ENCODE measurements at places on chromosomes 5 and 9.

GRCh38 chr9:114538241-114538640, 33.0 kb upstream of the WHRN start:
- no peak for DNase-seq

- DNase-seq, result no peak
Observed at GRCh38 chr9:3868012-3868411, 342.2 kb upstream of the RFX3 start.

DNA sequence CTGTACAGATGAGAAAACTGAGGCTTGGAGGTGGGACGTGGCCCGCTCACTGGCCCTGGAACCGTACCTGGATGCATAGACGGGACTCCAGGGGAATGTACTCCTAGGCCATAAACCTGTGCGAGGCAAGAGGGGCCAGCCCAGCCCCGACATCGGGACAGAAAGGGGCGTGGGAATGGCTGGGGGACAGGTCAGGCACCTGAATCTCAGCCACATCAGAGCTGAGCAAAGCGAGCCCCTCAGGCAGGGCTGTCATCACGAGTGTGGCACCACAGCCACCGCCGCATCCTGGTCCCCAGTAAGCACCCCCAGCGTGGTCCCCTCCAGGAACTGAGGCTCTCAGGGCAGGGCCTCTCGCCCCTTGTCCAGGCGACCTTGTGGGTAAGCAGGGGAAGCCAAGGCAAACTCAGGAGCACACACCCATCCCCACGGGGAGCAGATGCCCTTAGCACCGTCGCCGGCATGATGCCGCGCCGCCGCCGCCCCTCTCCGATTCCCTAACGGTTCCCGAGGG, 16.5 kb downstream of the NACC2 start:
- no peak for DNase-seq

DNA sequence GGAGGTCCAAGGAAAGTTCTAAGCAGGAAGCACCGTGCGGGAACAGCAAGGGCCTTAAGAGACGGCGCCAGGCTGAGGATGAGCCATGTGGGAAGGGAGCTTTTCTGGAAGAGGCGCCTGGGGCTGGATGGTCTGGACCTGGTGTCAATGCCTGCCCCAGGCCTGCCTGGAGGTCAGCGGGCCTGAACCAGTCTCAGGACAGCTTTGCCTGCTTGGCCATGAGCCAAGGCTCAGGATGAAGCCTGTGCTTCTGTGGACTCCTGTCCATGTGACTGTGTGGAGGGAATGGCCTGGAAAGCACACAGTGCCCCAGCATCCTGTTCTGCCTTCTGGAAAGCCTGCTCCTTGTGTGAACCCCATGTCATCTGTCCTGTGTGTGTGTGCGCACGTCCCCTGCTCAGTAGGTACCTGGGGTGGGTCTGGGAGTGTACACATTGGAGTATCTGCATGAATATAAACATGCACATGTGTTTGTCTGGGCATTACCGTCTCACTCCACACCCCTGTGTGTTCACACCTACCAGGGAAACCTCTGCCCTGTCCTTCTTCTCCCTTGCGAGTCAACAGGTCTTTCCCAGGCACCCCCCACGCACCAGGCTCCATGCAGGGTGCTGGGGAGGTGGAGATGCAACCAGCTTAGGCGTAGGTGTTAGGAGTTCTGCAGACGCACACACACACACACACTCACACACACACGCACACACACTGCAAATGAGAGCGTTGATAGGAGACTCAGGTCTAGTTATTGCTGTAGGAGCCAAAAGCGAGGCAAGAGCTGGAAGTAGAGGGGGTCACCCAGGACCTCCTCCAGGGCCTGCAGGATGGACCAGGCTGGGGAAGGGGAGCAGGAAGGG, 24.8 kb downstream of the DAB2IP start:
- DNase-seq, result no peak

GRCh38 chr5:101535626-101536025, 632.5 kb upstream of the ST8SIA4 start:
- DNase-seq, result no peak

- DNase-seq, result no peak
Observed at GRCh38 chr5:144945503-144945902, 774.8 kb downstream of the KCTD16 start.

DNA sequence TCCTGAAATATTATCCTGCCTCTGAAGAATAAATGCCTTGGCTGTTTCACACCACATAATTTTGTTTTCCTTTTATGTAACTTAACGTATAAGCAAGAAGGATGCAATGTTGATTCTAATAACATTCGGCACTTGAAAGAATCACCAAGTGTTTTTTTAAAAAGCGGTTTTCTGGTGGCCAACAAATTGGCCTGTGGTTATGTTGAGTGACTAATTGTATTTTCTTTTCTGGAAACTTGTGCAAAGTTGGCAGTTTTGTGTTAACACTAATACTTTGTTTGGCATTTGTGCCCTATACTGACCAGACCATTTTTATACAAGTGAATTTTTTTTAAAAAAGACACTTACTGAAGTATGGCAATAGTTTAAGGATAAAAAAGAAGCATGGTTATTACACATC, 452.7 kb downstream of the BNC2 start:
- DNase-seq, result no peak

DNA sequence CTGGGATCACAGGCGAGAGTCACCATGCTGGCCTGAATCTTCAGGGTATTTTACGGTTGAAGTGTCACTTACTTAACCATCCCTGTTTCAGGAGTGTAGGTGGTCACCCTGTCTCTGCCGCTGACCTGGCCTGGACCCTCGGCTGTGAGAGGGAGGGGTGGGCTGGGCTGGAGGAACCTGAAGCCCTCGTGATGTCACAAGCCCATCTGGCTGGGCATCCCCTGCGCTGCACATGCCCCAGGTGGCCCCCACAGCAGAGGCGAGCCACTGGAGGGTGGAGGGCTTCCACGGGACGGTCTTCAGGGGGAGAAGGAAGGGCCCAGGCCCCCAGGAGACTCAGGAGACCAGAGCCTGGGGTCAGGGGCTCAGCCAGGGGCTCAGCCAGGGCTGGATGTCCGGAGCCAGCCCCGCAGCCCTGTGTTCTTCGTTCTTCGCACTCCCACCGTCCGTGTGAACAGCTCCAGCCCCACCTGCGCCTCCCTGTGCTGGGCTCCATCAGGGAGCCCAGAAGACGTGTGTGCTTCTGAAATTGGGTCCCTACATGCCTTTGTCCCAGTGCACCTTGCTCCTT, 7.6 kb upstream of the AHRR start:
- DNase-seq, result no peak

DNA sequence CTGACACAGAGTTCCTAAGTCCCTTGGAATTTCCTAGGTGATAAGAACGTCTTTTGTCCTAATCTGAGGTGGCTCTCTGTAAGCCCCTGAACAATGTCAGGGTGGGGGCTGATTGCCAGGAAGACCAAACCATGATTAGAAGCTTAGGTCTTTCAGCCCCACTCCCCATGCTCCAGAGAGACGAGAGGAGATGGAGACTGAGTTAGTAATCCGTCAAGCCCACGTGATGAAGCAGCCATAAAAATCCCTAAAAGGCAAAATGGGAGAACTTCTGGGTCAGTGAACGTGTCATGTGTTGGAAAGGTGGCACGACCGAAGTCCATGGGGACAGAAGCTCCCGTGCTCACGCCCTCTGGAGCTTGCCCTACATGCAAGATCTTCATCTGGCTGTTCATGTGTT, 85.6 kb downstream of the RAD23B start:
- no peak for DNase-seq

GRCh38 chr5:133754575-133755169, 142.3 kb upstream of the FSTL4 start:
- peak; percentile 7 for DNase-seq

- DNase-seq, result no peak
Observed at GRCh38 chr5:142830241-142831008, 60.2 kb downstream of the ARHGAP26 start.

- peak; percentile 14 for DNase-seq
Observed at GRCh38 chr9:32251539-32251938, 132.9 kb upstream of the ACO1 start.

DNA sequence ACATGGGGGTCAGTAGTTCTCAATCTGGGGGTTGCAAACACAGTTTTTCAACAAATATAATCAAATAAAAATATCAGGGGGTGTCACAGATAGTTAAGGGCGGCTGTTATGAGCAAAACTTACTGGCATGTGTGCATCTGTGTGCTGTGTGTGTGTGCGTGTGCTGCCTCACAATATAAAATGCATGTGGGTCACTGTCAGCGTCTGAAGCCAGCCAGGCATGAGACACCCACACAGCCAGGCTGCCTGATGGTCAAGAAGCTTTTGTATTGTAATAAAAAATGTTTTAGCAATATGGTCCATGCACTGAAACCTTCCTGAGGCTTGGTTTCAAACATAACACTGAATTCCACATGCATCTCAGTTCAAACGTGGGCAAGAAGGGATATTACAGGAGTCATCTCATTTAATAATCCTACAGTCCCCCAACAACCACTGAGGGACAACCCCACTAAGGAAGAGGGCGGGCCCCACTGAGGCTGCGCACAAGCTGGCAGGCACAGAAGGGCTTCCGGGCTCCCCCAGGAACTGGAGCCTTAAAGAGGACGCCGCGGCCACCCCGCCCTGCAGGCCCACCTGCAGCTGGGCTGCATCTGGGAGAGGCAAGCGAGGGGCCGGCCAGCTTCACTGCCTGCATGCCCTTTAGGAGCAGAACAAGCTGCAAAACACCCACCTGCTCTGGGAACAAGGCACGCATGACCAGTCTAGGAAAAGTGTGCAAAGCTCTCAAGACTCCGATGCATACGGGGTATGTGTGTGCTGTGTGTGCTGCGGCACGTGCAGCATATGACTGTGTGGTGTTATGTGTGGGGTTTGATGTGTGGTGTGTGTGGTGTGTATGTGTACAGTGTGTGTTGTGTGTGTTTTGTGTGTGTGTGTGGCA, 14.1 kb downstream of the SEMA4D start:
- DNase-seq, result no peak

GRCh38 chr9:135051316-135052038, 36.0 kb upstream of the OLFM1 start:
- no peak for DNase-seq

GRCh38 chr9:130185490-130186031, 13.4 kb downstream of the NCS1 start:
- no peak for DNase-seq

DNA sequence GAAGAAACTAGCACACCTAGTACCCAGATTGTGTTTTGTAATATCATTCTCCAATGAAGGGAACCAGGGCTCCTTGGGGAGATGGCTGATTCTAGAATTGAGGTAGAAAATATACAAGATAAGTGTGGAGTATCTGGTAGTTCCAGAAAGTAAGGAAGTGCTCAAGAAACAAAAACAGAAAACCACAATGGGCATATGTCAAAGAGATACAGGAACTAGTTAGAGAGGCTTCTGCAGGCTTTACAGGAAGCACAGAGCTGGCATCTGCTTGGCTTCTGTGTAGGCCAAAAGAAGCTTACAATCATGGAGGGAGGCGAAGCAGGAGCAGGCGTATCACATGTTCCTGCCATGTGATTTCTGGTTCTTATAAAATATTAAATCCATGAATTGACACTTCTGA, 105.7 kb upstream of the TMEM161B start:
- no peak for DNase-seq

DNA sequence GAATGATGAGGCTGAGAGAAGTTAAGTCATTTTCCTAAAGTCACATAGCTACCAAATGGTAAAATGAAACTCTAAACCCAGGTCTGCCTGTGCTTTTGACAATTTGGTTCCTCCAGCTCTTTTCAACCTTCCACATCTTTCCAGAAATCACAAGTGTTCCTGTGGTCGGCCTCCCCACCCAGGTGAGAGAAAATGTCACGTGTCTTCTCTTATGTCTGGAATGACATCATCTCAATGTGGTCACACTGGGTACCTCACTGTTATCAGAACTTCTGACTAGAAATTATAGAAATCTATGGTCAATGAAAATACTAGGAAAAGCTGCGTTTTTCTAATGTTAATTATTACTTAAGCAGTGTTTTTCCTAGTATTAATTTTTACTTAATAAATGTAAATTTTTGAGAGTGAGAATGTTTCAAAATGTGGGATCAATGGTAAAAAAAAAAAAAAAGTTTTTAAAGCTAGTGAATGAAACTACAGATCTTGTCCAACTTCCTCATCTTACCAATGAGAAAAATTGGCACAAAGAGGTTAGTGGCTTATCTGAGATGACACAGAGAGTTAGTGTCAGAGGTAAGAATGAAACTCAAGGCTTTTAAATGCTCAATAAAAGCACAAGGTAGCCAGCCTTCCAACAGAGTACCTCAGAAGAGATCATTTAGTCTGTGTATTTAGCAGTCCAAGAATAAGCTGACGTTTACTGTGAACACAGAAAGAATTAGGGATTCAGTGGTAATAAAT, 228.7 kb upstream of the NR4A3 start:
- no peak for DNase-seq

GRCh38 chr5:31502506-31502905, 29.4 kb downstream of the DROSHA start:
- DNase-seq, result no peak

DNA sequence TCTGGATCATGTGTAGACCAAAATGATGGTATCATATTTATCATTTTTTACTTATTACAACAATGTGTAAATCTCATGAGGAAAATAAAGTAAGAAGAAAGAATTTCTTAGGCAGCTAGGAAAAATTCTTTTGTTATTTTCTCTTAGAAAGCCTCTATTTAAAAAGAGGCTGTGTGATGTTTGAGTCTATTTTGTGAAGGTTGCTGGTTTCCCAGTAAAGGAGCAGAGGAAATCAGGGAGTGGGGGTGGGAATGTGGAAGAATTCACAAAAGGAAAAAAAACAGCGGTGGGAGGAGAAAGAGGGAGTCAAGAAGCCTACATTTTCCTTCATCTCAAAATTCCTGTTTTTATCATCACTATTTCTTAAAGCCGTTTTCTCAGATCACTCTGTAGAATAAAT, 20.1 kb downstream of the PTCH1 start:
- no peak for DNase-seq

DNA sequence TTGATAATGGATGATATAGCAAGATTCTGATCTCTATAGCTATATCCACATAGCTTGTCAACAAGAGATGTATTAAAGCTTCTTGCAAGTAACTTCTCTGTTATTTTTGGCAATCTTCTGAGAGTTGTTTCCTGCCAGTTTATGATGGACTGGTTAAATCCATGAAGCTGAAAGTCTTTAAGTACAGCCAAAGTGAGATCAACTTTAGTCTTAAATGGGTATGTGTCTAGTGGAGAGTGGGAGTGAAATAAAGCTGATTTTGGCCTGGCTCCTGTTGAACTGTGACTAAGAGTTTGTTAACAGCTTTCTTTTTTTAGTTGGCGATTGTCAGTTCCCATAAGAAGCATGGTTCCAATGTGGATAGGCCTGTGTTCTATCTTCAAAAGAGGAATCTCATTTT, 350.9 kb upstream of the PCSK5 start:
- DNase-seq, result no peak

- DNase-seq, result no peak
Observed at GRCh38 chr5:98904780-98905179, 24.0 kb downstream of the CHD1 start.

- peak; percentile 79 for DNase-seq
Observed at GRCh38 chr5:172141949-172142319, 46.1 kb downstream of the STK10 start.

GRCh38 chr9:101387871-101388506, 3.2 kb upstream of the BAAT start:
- DNase-seq, result no peak

- DNase-seq, result no peak
Observed at GRCh38 chr9:83382421-83382820, 155.8 kb downstream of the FRMD3 start.
